MCF 10A (cell line): ENCODE measurements at places on chromosomes 13 and 19. TPM values are rescaled to one million over a fixed set of nuclear protein-coding genes. Genes with fewer than 3 reads are reported as not detected.

Gene CDK8
- total RNA-seq, result 20.6 and 22.2 TPM in 2 replicates

Gene PLVAP
- total RNA-seq, result not detected in 2 replicates

Gene CRLF1
- 4.3 and 4.8 TPM in 2 replicates for total RNA-seq

Gene TEX26
- not detected in 2 replicates for total RNA-seq

Gene VSTM1
- total RNA-seq, result not detected in 2 replicates

Gene UBE2L5
- total RNA-seq, result not detected in 2 replicates

Gene ZNF714
- total RNA-seq, result 10.0 and 11.0 TPM in 2 replicates

Gene NLRP5
- total RNA-seq, result not detected in 2 replicates

Gene SNRPA
- 108 and 160 TPM in 2 replicates for total RNA-seq

Gene AKAP8L
- total RNA-seq, result 84.7 and 89.0 TPM in 2 replicates

Gene MAB21L1
- total RNA-seq, result not detected in 2 replicates

Gene GJA3
- total RNA-seq, result 3.0 and 4.7 TPM in 2 replicates

Gene ZNF667
- not detected in 2 replicates for total RNA-seq

Gene NAPSA
- 0.49 and 0.51 TPM in 2 replicates for total RNA-seq

Gene CEACAM8
- not detected in 2 replicates for total RNA-seq
